ENCODE measurements at places on chromosomes 4 and X.

GRCh38 chr4:62377700-62378099 lies 1177.6 kb downstream of the ADGRL3 start:
- no peaks in the 10 kb centered on the region for H3K27me3 ChIP-seq
- no peak overlapping the region for H3K4me3 ChIP-seq
- no peaks in the 10 kb centered on the region for H3K36me3 ChIP-seq
- DNase-seq, result no peak
- H3K4me1 ChIP-seq, result no peaks in the 10 kb centered on the region
- no peak overlapping the region for H3K27ac ChIP-seq

- H3K36me3 ChIP-seq, result peaks cover 4% of the 10 kb centered on the region
- peaks cover 8% of the 10 kb centered on the region for H3K4me1 ChIP-seq
- no peak for DNase-seq
Observed at GRCh38 chrX:79035421-79035820, 90.2 kb downstream of the P2RY10 start.

- no peaks in the 10 kb centered on the region for H3K4me1 ChIP-seq
- no peaks in the 10 kb centered on the region for H3K27me3 ChIP-seq
- H3K27ac ChIP-seq, result no peak overlapping the region
- no peak overlapping the region for H3K4me3 ChIP-seq
Observed at GRCh38 chr4:172750910-172751309, 417.7 kb upstream of the GALNT7 start.

DNA sequence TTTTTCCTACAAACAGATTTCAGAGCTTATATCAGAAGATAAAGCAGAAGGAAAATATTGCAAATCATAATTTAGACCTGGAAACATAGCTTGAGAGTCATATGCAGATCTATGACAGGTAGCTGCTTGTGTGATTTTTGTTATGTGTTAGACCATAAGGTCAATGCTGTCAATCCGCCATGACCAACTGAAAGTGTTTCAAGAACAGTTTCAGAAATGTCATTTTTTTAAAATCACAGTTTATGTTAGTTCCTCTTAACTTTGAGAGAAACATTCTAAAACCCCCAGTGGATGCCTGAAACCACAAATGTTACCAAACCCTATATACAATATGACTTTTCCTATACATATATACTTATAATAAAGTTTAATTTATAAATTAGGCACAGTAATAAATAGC lies 391.3 kb upstream of the FAM241A start:
- H3K4me1 ChIP-seq, result no peaks in the 10 kb centered on the region
- no peak overlapping the region for H3K4me3 ChIP-seq
- no peak overlapping the region for H3K27ac ChIP-seq
- no peaks in the 10 kb centered on the region for H3K27me3 ChIP-seq
- no peak for DNase-seq
- H3K36me3 ChIP-seq, result no peaks in the 10 kb centered on the region

DNA sequence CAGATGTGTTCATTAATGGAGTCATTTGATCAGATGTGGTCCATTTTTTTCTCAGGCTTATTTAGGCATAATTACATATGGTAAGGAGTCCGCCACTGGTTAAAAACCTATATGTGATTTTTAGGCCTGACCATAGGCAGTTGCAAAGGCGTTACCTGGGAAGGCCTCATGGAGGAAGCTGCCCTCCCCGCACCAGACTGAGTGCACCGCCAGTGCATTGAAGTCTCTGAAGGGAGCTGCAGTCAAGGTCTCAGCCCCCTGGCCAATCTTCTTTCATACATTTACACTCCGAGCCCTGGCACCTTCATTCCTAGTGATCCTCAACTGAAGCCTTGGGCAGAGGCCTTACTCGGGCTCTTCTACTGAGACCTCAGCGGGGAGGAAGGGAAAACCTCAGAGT lies 898.2 kb upstream of the AGA start:
- no peaks in the 10 kb centered on the region for H3K27me3 ChIP-seq
- H3K27ac ChIP-seq, result no peak overlapping the region
- no peak for DNase-seq
- no peak overlapping the region for H3K4me3 ChIP-seq
- no peaks in the 10 kb centered on the region for H3K4me1 ChIP-seq

DNA sequence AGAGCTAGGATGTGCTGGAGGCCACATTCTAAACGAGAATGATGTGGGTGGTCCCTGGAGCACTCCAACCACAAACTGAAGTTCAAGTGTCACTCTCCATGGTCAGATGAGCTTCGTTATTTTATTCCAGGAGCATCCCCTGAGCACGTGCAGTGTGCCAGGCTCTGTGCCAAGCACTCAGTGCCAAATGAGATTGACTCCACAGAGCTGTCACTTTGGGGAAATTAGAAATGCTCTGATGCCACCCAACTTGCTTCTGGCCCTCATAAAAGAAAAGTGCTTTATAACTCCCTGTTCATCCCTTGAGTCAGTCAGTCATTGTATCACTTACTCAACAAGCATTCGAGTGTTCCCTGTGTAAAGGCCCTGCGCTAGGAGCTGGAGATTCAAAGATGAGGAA lies 91.2 kb downstream of the RTL5 start:
- peaks cover 2% of the 10 kb centered on the region for H3K36me3 ChIP-seq
- DNase-seq, result no peak
- H3K27me3 ChIP-seq, result no peaks in the 10 kb centered on the region

GRCh38 chr4:48722509-48723446 lies 57.3 kb downstream of the FRYL start:
- peak overlapping the region; percentile 13 for H3K4me3 ChIP-seq
- H3K4me1 ChIP-seq, result peaks cover 57% of the 10 kb centered on the region
- H3K36me3 ChIP-seq, result peaks cover 8% of the 10 kb centered on the region
- H3K27me3 ChIP-seq, result no peaks in the 10 kb centered on the region
- no peak for DNase-seq

- DNase-seq, result no peak
- H3K36me3 ChIP-seq, result no peaks in the 10 kb centered on the region
- H3K4me3 ChIP-seq, result peak overlapping the region; percentile 85
- peak overlapping the region; percentile 95 for H3K27ac ChIP-seq
- H3K27me3 ChIP-seq, result no peaks in the 10 kb centered on the region
- H3K4me1 ChIP-seq, result peaks cover 28% of the 10 kb centered on the region
Observed at GRCh38 chrX:45766981-45767501, 566.4 kb upstream of the DIPK2B start.
